HL-60 (cell line): ENCODE measurements at places on chromosomes 1 and 21.

GRCh38 chr1:32729254-32730046 lies 26.9 kb upstream of the SYNC start:
- DNase-seq = no peak

DNA sequence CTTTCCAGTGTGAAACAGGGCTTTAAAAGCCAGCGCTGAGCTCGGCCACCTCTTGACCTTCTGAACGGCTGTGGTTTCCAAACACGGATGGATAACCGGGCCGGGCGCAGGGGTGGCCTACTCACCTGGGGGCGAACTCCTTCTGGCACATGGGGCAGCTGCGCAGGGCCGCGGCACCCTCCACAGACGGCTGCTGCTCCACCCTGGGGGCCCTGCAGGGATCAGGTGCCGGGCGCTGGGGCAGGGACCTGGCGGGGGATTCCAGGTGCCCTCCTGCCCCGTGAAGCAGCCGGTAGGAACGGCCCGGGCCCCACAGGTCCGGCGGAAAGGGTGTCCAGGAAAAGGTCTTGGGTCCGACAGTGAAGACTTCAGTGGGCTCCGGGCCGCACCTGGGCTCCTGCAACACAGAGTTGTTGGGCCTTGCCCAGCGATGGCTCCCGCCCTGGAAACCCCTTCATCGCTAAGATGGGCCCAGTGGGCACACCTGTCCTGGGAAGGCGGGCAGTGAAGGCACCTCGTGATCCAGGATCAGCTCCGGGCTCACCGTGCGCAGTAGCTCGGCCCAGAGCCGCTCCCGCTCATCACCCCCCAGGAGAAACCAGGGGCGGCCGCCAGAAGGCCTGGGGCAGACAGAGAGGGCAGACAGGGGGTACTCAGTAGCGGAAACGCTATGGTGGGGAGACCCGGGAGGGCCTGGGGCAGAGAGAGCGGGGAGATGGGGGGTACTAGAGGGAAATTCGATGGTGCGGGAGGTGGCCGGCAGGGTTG lies 874 bp downstream of the FAAP20 start:
- DNase-seq = no peak

DNA sequence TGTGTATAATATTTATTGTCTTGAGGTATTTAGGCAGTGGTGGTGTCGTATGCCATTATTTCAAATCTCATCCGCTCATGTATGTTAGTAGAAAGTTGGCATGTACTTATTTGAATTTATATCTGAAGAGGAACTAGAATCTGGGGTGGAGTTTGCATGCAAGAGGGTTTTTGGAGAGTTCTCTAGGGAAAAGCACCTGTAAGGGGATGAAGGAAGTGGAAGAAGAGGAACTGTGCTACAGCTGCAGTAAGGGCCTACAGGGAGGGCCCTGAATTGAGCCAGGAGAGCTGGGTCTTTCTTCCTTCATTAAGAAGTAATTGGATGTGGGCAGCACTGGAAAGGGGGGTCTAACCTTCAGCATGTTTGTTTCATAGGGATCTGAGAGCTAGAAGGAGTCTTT lies 197.2 kb downstream of the HMCN1 start:
- no peak for DNase-seq

GRCh38 chr1:159647616-159648015 lies 60.0 kb downstream of the APCS start:
- DNase-seq = no peak

DNA sequence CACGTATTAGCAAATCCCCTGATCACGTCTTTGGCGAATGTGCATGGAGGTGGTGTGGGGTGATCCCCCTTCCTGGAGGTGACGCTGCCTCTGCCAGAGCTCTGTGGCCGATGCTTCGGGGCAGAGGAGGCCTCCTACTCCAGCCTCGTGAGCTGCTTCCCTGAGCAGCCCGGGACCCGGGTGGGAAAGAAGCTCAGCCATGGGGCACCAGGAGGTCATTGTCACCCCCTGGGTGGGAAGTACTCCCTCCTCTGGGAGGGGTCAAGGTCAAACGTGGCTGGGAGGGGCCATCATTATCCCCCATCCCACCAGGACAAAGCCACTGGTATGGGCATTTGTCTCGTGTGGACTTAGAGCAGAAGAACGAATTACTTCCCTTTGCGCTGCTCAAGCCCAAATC lies 40.7 kb downstream of the KCNAB2 start:
- no peak for DNase-seq
